Omental fat pad (tissue), 4 donors: ENCODE measurements at places on chromosomes 2 and 18. TPM values are rescaled to one million over a fixed set of nuclear protein-coding genes. Genes with fewer than 3 reads are reported as not detected.

- no peak for DNase-seq
Measured at GRCh38 chr18:68847219-68847837, 49.4 kb downstream of the CCDC102B start.

Gene NGEF
- 1.1 TPM for total RNA-seq

Gene SCN9A
- total RNA-seq, result 7.1 TPM

DNA sequence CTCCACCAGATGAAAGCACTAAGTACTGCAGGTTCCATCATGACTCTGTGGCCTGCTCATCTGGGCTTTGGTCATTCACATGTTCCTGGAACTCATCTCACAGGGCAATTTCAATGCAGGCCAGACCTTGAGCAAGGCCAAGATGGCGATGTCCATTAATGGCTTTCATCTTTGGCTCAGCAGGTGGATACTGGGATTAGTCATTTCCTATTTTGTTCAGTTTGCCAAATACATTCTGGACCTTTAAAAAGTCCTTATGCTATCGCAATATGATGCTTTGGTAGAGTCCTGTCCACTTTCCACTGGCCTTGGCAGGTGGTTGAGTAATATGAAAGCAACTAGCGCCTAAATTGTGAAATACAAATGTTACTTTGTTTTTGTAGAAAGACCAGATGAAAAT lies 170.1 kb upstream of the REV1 start:
- no peak for DNase-seq

DNA sequence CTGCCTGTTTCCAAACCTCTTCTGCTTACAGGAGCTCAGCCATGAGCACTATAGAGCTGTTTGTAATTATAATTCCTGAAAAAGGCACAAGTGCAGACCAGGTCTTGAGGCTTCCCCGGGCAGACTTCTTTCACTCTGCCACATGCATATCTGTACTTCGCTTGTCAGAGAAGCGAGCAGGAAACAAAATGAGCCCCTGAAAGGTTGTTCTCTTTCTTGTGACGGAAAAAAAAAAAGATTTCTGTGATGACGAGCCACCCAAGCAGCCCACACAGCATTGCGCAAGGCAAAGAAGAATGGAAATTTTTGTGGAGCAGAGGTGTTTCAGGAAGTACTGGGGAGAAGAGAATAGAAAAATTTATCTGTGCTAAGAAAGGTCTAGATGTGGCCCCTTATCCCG lies 54.0 kb upstream of the LINC00305 start:
- DNase-seq, result no peak

Gene SLC30A3
- total RNA-seq, result not detected

DNA sequence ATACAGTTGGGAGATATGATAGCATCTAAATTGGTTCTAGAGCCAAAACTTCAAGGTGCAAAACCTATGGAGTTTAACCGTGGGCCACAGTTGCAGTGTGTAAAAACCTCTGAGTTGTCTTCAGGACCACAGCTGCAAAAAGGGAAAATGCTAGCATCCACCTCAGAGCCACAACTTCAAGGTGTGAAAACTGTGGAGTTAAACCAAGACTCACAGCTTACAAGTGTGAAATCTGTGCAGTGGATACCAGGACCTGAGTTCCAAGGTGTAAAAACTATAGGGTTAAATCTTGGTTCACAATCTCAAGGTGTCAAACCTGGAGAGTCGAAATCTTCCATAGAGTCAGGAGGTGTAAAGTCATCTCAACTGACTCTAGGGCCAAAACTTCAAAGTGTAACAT lies 10.4 kb upstream of the ZNF512 start:
- DNase-seq, result no peak

GRCh38 chr2:158459161-158460003 lies 2.6 kb downstream of the PKP4 start:
- DNase-seq, result no peak

- no peak for DNase-seq
Measured at GRCh38 chr2:16526193-16526592, 139.4 kb downstream of the CYRIA start.

Gene GKN2
- total RNA-seq, result not detected

DNA sequence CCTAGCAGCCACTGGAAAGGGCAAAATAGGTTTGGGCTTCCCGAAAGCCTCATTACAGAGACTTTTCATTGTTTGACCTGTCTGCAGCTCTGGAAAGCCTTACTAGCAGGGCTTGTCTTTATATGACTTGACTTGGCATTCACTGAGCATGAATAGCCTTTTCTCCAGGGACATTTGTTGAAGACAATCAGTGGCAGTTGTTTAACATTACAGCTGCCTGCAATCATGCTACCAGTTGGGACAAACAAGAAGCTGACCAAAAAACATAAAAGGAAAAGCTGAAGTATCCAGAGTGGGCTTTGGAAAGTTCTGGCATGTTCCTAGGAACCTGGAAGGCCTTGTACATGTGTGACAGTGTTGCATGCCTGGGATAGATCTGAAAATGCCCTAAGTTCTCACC lies 121.4 kb downstream of the KCNF1 start:
- DNase-seq, result no peak

DNA sequence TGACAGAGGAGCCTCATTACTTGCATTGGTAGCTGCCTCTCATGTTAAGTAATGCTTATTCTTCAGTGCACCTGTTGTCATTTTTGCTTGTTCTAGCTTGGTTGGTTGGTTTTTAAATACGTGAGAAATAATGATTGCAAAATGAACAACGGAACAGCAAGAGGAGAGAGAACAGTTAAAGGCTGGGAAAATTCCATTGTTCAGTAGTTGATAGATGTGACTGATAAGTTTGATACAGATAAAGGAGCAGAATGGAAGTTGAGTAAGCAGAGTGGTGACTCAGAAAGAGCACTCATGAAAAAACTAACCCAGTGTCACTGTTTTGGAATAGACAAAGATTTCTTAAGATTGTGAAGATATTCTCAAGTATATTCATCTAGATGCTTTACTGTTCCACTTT lies 50.5 kb downstream of the MTA3 start:
- no peak for DNase-seq

- DNase-seq, result no peak
Measured at GRCh38 chr2:10704034-10704594, 14.3 kb upstream of the NOL10 start.

Gene GPR17
- total RNA-seq, result not detected

GRCh38 chr2:195472501-195473234 lies 184.4 kb upstream of the SLC39A10 start:
- DNase-seq, result no peak

GRCh38 chr2:180747728-180748127 lies 232.7 kb upstream of the UBE2E3 start:
- DNase-seq, result no peak

GRCh38 chr2:225512876-225513540 lies 113.5 kb downstream of the NYAP2 start:
- DNase-seq, result no peak

- no peak for DNase-seq
Measured at GRCh38 chr2:95059656-95060370, 34.3 kb downstream of the MAL start.

Gene CFAP53
- total RNA-seq, result 0.37 TPM

- no peak for DNase-seq
Measured at GRCh38 chr18:34978533-34978893, 62.7 kb upstream of the MAPRE2 start.

- no peak for DNase-seq
Measured at GRCh38 chr2:202074324-202074723, 1.3 kb downstream of the KIAA2012 start.

DNA sequence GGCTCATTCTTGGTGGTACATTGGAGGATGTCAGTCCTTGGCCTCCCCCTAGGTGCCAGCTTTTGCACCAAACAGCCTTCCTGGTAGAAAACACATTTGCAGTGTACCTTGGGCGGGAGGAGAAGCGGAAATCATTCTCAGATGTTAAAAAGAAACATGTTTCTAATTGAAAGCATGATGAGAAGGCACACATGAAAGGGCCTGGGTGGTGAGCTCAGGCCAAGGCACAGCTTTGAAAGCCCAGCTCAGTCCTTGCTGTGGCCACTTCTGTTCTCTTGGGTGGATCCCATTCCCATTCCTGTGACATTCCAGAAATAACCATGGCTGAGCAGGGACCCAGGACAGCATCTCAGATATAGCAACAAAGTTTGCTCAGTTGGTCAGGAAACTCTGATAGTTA lies 71.5 kb downstream of the LTBP1 start:
- DNase-seq, result no peak

Gene ZBTB7C
- 5.0 TPM for total RNA-seq

DNA sequence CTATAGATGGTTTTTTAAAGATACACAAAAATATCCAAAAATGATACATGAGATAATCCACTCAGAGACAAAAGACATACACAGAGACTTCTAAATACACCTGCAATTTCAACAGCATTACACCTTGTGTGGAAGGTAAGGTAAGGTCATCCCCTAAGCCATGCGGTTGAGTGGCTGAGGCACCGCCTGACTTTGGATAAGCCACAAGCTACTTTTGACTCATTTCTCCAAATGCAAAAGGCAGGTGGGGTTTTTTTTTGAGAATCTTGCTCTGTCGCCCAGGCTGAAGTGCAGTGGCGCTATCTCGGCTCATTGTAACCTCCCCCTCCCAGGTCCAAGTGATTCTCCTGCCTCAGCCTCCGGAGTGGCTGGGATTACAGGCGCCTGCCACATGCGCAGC lies 13.1 kb downstream of the AP1S3 start:
- DNase-seq, result no peak

DNA sequence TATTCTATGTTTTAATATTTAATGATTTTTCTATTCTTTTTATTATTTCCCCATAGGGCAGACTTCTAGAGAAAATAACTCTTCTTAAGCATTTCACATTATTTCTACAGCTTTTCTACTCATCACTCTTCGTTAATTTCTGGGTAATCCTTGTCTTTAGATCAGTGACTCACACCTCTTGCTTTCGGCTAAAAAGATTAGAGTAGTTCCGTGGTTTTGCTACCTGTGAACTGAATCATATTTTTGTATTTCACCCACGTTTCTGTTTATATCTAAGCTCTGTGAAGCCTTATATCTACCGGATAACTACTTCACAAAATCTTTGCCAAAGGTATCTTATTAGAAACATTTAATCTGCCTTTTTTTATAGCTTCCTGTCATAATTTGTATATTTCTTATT lies 685.5 kb upstream of the FSHR start:
- no peak for DNase-seq

Gene PRKCE
- 9.2 TPM for total RNA-seq

DNA sequence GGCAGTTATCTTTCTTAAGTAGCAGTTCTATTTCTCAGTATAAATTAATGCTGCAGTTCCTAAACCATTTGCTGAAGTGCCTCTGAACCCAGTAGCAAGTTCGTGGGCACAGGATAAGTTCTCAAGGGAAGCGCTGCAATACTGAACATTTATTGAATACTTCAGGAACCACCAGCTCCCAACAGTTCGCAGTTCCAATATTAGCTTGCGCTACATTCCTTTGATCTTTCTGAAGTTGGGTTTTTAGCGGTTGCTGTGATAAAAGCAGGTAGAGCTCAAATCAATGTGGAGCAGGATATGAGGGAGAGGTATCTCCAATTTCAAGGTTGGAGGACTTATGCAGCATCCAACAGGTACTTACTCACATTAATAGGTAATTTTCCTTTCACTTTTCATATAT lies 33.7 kb downstream of the PDCL3 start:
- no peak for DNase-seq

- DNase-seq, result no peak
Measured at GRCh38 chr2:224969095-224969494, 73.2 kb downstream of the DOCK10 start.

- no peak for DNase-seq
Measured at GRCh38 chr2:8141780-8142179, 540.1 kb upstream of the ID2 start.

Gene ASAP2
- total RNA-seq, result 57.4 TPM

Gene SULT1C4
- total RNA-seq, result 16.2 TPM

Gene GALR1
- total RNA-seq, result 0.09 TPM

DNA sequence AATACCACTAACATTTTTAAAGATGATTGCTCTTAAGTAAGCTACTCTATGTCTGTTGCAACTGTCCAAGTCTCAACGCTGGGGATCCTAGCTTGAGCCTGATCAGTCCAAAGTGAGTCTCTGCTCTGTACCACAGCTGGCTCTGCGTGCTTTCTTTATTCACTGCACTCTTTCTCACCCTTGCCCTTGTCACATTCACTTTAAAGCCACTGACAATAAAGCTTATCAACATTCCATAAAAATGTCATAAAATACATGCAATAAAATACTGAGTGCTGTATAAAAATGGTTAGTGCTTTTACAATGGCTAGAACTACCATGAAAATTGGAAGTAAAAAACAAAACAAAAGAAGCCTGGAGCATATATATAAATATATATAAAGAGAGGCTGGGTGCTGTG lies 45.5 kb upstream of the LRRTM4 start:
- no peak for DNase-seq

DNA sequence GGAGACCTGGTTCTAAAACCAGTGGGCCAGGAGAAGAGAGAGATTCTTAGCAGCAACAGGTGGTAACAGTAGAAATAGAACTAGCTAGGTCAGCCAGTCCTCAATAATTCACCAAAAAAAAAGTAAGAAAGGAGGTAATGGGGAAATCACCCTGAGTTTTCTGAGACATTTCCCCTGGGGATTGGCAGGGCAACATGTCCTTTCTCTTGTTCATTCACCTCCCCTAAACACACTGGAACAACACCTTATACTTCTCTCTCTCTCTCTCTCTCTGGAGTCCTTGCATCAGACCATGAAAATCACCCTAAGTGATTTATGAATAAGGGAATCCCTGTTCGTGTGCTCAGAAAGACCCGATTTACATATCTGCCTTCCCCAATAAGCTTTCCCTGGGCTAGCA lies 64.8 kb downstream of the COX7A2L start:
- DNase-seq, result no peak

DNA sequence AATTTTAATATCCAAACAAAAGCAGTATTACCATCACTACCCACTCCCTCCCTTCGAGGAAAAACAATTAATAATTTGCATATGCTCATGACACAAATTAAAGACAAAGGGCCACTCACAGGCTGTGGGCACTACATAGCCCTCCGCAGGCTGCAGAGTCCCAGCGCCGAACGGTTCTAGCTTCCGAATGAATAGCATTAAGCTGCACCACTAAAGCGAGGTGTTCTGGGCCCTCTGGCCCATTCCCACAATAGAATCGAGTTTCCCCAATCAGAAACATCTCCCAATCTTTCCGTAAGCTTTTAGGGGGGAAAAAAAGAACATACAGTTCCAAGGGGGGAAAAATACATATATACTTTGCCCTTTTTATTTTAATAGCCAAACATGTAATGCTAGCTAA lies 14.5 kb upstream of the SIX3 start:
- DNase-seq, result no peak

GRCh38 chr2:156456616-156457015 lies 20.4 kb downstream of the GPD2 start:
- no peak for DNase-seq

Gene B4GALT6
- total RNA-seq, result 3.0 TPM

DNA sequence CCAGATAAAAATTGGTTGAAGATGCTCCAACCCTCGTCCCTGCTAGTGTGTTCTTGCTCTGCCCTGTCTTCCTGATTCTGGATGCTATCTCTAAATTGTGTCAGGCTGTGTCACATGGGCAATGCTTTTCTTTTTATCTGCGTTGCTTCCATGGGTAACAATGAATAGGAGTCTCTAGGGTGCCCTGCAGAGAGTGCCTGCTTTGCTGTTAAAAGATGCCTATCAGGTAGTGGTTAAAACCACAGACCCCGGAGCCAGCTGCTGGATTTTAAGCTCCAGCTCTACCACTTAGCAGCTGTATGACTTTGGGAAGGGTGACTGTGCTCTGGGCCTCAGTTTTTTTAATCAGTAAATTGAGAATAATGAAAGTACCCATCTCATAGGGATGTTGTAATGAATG lies 340.3 kb downstream of the PLCL1 start:
- DNase-seq, result no peak

Gene KCNG2
- total RNA-seq, result not detected

Gene GULP1
- 18.0 TPM for total RNA-seq
